ENCODE measurements at places on chromosomes 2 and 18.

GRCh38 chr2:164109006-164109405 lies 373.2 kb upstream of the FIGN start:
- no peak for DNase-seq

- DNase-seq: no peak
Measured at GRCh38 chr18:75551071-75551470, 123.6 kb upstream of the SMIM21 start.

DNA sequence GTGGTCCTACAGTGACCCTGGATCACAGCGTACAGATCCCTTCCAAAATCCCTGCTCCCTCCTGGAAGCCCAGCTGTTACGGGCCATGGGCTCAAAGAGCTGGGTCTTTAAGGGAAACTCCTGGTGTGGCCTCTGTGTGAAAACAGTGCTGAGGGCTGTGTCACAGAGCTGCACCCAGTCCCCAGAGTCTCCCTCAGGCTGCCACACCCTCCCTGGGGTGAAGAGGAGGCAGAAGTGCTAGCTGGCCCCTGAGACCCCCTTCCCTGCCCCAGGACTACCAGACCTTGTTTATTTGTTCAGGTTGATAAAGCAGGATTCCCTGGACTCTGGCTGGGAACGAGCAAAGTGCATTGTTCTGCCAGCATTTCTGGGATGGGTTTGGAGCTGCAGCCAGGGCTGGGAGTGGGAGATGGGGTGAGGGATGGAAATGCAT lies 7.7 kb downstream of the ATOH8 start:
- no peak for DNase-seq

- no peak for DNase-seq
Measured at GRCh38 chr2:11907190-11907589, 160.8 kb downstream of the LPIN1 start.

- DNase-seq: no peak
Measured at GRCh38 chr2:132969371-132969985, 299.5 kb upstream of the LYPD1 start.

- no peak for DNase-seq
Measured at GRCh38 chr2:83323038-83323437, 1136.0 kb downstream of the SUCLG1 start.

GRCh38 chr2:72326759-72327158 lies 179.1 kb upstream of the CYP26B1 start:
- DNase-seq: no peak

GRCh38 chr2:10165282-10165681 lies 42.7 kb downstream of the RRM2 start:
- DNase-seq: no peak

GRCh38 chr2:218230882-218231281 lies 13.9 kb downstream of the ARPC2 start:
- no peak for DNase-seq

DNA sequence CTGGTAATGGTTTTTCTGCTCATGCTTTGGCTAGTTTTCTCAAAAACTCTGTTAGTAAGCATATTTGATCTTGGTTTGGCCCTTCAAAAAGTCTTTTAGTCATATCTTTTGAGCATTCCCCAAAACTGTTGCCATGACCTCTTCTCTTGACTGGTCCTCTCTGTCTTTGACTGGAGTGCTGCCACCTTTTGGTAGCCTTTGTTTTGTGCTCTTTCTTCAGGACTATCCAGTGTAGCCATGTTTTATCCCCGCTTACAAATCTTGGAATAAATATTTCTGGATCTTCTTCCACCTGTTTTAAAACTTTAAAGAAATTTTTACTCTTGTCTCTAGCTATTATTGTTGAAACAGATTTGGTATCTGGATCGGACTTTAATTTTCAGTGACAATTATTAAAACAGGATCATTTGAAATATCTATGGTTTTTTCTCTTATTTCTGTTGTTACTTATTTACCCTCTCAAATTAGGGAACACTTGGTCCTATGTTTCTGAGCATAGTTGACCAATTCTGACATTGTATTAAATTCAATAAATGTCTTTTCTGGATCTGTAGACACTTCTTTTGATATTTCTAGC lies 965 bp upstream of the ELOA2 start:
- no peak for DNase-seq

- DNase-seq: no peak
Measured at GRCh38 chr18:58476516-58477256, 152.2 kb downstream of the ALPK2 start.

DNA sequence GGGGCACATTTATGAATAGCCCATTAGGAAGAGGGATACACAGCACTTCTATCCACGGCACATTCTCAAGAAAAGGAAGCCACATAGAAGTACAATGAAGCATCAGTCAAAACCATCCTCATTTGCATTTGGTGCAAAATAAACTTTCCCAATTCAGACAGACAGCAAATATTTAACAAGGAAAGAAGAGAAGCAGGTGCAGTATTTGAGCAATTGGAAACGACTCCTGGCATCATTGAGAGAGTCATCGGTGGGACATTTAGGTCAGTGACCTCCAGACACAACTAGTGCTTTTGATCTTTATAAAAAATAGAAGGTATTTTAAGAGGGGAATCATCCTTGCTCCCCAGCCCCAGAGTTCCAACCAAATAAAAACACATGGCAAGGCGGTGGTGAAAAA lies 118.0 kb downstream of the MREG start:
- DNase-seq: no peak

GRCh38 chr2:6401301-6401700 lies 464.4 kb downstream of the CMPK2 start:
- DNase-seq: no peak

DNA sequence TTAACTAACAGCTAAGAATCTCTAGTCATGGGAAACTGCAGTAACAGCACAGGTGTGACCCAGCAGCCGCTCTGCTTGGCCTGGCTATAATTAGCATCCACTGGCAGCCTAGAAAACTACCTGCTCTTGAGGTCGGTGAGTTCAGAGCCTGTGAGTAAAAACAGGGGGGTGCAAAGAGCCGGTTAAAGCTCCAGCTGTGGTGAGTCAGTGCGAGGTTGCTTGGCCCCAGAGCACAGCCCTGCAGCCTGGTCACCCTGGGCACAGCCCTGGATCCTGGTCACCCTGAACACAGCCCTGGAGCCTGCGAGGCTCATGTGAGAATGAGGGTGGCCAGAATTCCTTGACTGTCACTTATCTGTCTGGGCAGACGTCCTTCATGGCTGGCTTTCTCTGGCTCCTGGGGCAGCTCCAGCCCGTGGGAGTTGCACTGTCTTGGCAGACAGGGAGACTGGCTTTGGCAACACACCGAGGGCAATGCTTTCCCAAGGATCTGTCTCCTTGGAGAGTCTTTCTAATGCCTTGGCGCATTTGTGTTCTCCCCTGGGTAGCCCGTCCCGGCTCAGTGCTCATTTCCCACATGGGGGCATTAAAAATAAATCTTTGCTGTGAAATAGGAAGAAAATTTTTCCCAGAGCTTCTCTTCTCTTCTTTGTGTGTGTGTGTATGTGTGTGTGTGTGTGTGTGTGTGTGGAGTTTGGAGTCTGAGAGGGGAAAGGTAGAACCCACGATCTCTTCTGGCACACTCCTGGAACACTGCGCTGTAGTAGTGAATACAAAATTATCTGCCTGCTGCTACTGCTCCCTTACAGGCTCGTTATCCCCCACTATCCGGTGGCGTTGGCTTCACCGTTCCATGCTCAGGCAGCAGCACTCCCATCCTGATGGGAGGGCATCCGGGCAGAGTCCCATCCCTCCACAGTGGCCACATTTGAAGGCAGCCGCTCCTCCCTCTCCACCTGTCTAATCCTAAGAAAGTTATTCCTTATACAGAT lies 250.2 kb upstream of the MEX3C start:
- no peak for DNase-seq

DNA sequence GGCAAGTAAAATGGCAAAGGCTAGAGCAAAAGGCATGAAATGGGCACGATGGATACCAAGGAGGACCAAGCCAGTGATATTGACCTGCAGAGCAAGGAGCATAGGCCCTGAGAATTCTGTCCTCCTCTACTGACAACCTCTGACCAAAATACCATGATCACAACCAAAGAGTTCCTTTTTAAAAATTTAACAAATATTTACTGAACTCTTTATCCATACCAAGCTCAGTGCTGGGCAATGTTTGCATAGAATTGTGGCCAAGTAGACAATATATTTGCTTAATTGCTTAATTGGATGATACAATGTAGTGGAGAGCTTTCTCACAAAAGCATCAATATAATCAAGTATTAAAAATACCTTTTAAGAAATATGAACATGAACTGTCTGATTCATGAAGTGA lies 265.7 kb downstream of the ICOS start:
- no peak for DNase-seq

DNA sequence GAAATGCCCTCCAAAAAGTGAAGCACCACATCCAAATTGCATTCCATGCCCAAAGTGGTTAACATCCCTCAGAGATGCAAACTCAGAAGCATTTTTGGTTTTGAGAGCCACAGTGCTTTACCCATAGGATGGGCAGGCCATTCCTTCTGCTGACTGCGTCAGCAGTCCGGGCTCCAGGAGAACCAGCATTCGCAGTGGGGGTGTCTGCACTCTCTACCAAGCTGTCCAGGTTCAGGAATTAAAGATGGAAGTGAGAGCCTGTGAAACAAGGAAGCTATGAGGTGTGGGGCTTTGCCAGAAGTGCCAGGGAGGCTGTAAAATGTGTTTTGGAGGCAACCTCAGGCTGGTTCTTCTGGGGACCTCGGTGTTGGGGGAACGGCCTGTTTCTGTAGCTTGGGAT lies 205.7 kb downstream of the AGAP1 start:
- no peak for DNase-seq

- DNase-seq: no peak
Measured at GRCh38 chr2:64672708-64673107, 19.0 kb upstream of the SERTAD2 start.

DNA sequence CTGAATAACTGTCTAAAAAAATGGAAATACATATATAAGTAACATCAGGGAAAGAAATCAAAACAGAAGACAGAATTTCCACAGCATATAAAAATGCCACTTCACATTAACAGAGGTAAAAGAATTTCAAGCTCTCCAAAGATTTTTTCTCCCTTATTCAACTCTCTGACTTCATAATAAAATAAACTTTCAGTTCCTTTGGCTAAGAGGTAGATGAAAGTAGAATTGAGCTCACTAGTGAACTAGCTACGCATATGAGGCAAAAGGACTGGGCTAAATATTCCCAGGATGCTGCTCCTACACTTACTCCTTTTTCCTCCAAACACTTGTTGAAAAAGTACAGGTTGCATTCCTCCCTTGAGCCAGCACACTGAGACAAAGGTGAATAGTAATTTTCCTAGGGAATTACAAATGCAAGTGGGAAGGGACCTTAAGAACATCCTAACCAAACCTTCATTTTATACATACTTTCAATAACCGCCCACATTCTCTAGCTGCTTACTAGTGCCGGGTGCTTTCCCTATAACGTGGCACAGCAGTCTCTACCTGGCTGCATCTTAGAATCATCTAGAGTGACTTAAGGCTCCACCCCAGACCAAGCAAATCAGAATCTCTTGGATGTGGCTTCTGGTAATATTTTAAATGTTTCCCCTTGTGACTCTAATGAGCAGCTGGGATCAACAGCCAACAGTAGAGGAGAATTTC lies 136.6 kb downstream of the MTCL1 start:
- DNase-seq: no peak

DNA sequence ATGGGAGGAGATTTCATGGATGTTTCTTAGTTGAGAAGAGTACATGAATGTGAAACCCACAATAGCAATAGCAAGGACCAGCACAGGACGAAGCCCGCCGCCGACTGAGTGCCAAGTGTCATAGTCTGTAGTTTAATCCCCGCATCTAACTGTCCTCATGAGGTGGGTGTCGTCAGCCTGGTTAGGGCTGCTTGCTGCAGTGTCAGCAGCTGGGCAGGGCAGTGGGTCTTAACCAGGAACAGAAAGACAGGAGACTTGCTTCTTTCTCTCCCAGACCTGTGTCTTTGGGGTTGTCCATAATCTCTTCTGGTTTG lies 146.6 kb downstream of the VAPA start:
- DNase-seq: no peak

DNA sequence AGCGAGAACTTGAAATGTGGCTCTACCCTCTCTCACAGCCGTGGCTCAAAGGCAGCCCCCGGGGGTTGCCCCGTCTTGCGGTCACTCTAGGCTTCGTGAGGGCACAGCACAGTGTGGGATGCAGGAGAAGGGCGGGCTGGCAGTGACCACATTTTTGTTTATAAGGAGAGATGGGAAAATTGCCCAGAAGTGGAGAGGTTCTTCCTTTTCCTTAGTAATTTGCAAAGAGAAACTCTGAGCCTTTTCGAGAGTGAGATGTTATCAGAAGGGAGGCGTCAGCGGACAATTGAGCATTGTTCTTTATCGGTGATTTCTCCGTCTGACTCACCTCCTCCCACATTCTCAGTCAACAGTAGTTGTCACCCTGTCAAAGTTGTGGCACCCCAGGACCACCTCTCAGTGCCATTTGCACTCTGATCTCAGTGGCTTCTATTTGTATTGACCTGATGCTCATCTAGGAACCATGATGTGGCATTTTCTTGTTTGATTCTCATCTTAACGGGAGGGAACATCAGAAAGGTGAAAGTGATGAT lies 89.6 kb downstream of the ACAA2 start:
- no peak for DNase-seq

DNA sequence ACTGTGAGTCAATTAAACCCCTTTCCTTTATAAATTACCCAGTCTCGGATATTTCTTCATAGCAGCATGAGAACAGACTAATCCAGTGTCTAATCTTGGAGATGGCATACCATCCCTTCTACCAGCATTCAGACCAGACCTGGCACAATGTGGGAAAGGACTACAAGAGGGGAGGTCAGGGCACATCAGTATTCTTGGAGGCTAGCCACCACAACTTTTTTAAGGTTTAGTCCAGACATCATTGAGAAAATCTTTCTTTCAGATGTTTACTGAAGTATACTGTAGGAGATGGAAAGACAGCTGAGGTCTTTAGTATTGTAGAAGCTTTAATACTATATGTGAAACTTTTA lies 4.0 kb downstream of the RALB start:
- no peak for DNase-seq

GRCh38 chr18:58021504-58021903 lies 22.5 kb upstream of the NEDD4L start:
- DNase-seq: no peak

DNA sequence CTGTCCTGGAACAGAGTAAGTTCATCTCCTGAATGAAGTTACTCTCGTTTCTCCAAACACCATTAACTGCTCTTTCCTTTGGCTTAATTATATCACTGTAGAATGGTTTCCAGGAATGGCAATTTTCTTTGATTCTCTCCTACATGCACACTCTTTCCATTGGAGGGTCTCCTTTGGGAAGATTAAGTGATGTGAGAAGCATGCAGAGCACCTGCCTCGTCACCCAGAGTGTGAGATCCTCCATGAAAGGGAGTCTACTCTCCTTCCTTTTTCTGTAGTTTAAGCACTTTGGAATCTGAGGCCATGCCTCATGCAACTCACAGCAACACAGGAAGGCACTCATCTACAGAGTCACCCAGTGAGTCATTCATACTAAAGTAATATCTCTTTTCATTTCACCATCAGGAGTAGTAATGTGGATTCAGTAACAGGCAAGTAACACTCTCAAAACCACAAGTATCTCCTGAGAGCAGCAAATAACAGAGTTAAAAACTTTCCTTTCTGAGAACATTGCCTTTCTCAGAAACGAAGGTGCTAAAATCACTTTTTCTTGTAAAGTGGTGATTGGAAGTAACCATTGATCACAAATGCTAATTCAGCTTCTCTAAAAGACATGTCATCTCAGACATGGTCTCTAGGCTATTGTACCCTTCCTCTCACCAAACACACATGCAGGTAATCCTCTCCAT lies 52.8 kb upstream of the IL1RL1 start:
- DNase-seq: no peak

GRCh38 chr2:27920148-27920885 lies 29.8 kb downstream of the BABAM2 start:
- no peak for DNase-seq

- DNase-seq: no peak
Measured at GRCh38 chr2:115400940-115401339, 958.5 kb downstream of the DPP10 start.

GRCh38 chr2:101473911-101474701 lies 806 bp downstream of the RFX8 start:
- DNase-seq: peak; percentile 29

All from stimulated activated CD4-positive, alpha-beta T cell treated with anti-CD3 and anti-CD28 coated beads, Interleukin-15, amount 100 ng/mL, for 1 hour (primary cell).